ENCODE measurements at places on chromosomes 7 and 10.

DNA sequence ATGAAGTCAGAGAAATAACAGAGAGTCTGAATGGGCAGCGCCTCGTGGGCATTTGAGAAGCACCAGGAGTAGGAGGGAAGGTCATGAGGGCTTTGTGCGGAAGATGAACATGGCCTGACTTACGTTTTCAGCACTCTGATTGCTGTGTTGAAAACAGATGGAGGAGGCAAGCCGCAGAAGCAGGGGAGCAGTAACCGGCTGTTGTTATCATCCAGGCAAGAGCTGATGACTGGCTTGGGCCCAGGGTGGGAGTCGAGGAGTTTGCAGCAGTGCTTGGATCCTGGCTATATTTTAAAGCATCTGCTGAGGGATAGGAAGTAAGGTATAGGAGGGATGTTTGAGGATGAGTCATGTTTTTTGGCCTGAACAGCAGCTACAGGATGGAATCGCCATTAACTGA lies 12.7 kb upstream of the PDLIM1 start:
- no peak for DNase-seq

DNA sequence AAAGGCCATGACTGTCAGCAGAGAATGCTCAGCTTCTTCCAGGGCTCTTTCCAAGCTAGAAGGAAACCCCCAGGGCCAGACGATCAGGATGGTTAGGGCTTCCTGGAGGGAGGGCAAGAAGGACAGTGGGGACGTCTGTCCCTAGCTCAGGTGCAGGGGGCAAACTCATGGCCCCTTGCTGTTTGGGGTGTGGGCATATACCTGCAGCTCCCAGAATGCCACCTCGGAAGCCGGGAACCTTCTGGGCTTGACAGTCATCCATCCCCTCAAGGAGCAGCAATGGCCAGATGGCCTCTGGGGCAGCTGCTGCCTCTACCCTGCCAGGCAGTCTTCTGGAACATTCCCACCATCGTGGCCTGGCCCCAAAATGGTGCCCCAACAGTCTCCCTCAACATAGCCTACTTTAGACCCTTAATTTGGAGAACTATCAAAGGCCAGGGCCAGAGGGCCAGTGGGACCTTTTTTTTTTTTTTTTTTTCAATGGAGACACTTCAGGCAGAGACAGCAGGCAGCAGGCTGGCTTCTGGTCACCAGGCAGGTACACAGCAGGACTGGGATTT lies 40.2 kb upstream of the ZMIZ1 start:
- DNase-seq: no peak

GRCh38 chr10:61286686-61287085 lies 166.5 kb downstream of the TMEM26 start:
- DNase-seq: no peak

DNA sequence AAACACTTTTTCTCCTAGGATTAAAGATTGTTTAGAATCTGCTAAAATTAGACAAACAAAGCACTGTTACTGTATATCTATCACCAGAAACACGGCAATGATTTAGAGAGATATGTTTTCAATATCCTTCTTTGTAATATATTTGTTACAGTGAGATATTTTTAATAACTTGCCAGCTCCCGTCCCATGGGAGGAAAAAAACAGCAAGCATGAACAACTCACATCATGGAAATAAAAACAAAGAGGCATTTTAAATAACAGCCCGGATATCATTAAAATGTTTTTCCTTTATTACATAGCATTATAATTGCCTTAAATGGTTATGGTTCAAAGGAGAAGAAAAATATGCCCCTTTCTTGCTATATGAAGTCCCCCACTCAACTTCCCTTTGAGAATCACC lies 272.1 kb downstream of the BMPER start:
- no peak for DNase-seq

DNA sequence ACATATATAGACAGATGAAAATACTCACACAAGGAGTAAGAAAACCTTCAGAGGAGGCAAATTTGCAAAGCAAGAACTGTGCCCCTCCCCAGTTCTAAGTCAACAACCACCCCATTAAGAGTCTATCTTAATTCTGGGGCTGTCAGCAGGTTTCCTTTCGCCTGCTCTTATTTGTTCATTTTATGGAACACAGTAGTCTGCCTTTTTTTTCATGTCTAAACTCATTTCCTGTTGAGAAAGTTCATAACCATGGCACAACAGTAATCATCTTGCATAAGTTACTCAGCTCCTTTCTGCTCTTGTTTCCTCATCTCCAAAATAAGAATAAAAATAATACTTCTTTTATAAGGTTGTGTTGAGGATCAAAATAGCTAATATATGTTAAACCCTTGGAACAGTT lies 25.8 kb upstream of the AMPH start:
- no peak for DNase-seq

DNA sequence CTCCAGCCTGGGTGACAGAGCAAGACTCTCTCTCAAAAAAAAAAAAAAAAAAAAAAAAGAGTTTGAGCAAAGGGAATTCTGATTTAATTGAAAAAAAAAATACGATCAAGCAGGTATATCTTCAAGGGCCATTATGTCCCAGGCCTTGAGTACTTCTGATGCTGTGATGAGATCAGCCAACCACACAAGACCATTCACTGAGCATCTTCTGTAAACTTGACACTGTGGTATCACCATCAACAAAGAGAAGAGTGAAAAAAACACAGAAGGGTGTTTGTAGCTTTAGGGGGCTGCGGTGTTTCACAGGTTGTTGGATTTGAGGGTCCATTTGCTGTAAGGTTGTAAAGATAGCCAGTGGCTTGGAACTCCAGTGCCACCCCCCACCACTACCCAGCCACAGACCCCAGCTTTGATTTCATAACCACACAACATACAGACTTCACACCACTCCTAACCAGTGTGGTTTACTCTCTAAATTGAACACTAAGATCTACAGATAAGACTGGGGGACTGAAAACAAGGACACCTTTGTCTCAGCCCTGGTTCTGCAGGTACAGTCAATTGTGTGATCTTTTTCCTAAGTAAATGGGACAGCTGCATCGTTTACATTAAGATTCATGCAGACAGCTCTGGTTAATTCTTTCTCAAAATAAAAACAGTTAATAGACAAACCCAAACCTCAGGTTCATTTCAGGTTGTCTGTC lies 66.4 kb downstream of the CDC123 start:
- no peak for DNase-seq

- no peak for DNase-seq
Measured at GRCh38 chr10:27526242-27526641, 22.1 kb downstream of the RAB18 start.

DNA sequence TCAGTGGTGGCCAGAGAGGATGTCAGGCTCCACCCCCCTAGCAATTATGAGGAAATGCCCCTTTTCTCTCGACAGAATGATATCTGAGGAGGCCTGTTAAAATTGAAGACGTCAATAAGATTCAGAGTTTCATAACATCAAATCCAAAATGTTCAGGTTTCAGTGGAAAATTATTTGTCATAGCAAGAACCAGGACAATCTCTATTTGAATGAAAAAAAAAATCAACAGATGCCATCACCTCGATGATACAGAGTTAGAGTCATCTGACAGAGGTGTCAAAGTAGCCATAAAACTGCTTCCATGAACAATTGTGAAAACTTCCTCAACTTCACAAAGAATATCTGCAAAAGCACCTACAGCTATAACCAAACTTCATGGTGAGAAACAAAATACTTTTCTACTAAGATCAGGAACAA lies 7.7 kb downstream of the TMEM273 start:
- no peak for DNase-seq

- peak; percentile 14 for DNase-seq
Measured at GRCh38 chr7:148700661-148701064, 2.0 kb downstream of the CUL1 start.

DNA sequence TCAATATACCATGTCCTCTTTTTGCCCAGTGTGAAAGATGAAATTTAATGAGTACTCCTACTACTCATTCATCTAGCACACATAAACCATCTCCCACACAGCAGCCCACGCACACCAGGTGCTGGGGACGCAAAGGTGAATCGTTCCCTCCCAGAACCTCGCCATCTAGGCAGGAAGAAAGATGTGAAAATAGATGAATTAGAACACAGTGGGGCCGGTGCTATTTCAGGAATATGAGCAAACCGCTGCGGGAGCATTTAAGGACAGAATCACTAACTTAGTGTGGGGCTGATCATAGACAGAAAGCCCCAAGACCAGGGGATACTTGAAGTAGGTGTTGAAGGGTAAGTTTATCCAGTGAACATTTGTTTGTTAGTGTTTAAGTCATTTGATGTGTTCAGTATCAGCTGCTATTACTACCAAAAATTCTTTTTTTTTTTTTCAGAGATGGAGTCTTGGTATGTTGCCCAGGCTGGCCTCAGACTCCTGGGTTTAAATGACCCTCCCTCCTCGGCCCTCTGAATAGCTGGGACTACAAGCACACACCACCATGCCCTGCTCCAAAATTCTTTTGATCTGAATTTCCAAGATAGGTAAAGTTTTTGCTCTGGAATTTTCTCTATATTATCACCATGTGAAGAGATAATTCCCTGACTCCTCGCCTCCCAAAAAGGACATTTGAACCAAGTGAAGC lies 48.8 kb downstream of the CPXM2 start:
- DNase-seq: no peak

GRCh38 chr10:111804781-111805180 lies 378.8 kb downstream of the GPAM start:
- DNase-seq: no peak

DNA sequence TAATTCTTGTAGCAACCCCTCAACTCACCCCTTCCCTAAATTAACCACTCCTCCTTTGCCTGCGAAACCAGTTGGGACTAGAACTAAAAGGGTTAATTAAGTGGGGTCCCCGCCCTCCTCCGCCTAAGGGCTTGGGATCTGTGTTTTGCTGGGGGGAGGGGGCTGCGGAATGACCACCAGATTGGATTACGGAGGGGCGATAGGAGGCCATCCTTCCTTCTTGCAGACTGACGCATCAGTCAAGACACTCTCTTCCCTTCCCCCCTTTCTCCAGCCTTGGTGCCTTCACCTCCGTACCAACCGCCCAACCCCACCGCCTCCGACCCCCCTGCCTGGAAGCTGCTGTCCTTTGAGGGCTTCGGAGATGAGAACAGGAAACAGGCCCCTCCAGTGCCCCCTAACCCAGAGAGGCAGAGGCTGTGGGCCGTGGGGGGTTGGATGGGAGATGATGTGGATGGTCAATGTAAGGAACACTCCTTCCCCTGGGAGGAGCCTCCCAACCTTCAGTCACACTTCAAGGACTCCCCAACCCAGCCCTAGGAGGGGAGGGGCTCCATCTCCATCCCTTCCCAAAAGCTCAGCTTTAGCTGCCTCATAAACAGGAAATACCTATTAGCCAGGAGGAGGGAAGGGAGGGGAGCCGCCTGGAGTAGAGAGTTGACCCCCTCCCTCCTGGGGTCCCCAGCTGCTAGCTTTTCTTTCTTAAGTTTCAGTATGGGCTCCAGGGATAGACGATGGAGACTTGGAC lies 997 bp upstream of the LDB1 start:
- DNase-seq: no peak

DNA sequence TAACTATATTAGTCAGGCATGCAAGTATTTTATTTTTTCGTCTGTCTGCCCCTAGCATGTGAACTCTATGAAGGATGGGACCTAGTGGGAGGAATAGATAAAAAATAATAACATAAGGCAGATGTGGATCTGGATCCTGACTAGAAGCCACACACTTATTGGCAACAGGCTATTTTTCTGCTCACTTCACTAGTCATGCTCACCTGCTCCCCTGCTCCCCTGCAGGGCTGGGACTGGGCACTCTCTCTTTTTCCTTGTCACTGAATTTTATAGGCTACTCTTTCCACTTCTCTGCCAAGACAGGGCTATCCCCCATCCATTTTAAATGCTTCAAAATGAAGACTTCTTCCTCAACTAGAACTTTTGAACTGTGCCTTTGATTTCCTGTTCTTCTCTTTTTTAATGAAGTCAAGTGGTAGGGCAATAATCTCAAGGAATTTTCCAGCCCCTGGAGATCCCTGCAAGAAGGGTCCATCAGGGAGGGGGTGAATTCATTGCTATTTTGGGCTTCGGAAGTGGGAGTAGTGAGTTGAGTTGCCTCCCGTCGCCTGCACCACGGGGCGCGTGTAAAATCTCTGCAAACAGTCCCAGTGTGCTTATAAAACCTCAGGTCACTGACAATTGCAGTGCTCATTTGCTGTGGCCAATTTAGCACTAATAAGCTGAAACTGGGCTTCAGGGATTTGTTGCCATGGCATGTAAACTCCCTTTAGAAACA lies 156.7 kb upstream of the NPVF start:
- no peak for DNase-seq

DNA sequence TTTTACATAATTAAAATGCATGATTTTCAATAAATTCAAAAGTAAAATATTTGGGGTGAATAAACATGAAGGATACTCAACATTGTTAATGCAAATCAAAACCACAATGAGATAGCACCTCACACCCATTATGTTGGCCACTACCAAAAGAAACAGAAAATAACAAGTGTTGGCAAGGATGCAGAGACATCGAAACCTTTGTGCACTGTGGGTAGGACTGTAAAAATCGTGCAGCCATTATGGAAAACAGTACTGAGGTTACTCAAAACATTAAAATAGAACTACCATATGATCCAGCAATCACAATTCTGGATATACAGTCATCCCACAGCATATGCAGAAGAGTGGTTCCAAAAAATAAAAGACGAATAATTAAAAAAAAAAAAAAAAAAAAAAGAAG lies 13.1 kb downstream of the EZH2 start:
- no peak for DNase-seq

- no peak for DNase-seq
Measured at GRCh38 chr10:3002304-3002703, 65.0 kb upstream of the PFKP start.

- DNase-seq: no peak
Measured at GRCh38 chr7:518630-519483, 789 bp downstream of the PDGFA start.

DNA sequence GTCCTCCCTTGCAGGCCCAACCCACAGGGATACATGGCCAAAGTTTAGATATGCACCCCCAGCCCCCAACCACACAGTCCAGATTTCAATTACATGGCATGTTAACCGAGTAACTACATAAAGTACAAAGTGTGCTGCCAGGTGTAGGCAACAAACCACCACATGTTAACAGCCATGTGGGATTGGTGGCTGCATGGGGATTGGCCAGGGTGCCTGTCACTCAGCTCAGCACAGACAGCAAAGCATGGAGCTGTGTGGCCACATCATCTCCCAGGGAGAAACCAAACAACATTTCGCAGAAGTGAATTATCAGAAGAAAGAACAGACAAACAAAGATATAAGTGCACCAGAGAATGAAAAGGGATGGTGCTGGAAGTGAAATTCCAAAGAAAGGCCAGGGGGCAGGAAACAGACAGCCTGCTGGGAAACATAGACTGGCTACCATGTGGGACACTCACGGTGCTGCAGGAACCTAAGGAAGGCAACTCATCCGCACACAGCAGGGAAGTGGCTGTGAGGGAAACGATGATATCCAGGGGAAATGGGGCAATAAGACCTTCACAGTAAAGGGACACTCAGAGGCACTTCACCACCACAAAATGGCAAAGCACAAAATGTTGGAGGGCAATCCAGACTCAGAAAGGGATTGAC lies 171.2 kb downstream of the PTPRN2 start:
- no peak for DNase-seq
